ENCODE measurements at places on chromosomes 6 and 20. TPM values are rescaled to one million over a fixed set of nuclear protein-coding genes. Genes with fewer than 3 reads are reported as not detected.

The AGER gene
- total RNA-seq: 1.6 TPM

The CD83 gene
- 1.6 TPM for total RNA-seq

The PERP gene
- total RNA-seq: 42.1 TPM

The IRF4 gene
- total RNA-seq: 0.54 TPM

The COL20A1 gene
- not detected for total RNA-seq

The BPIFB4 gene
- total RNA-seq: not detected

The TRIM26 gene
- total RNA-seq: 17.8 TPM

The ETV7 gene
- not detected for total RNA-seq

The SIRPD gene
- total RNA-seq: not detected

The CEP250 gene
- 12.3 TPM for total RNA-seq

The COL21A1 gene
- total RNA-seq: 20.8 TPM

The ASIP gene
- 18.9 TPM for total RNA-seq

The CALHM4 gene
- total RNA-seq: not detected

The ZSCAN16 gene
- 1.2 TPM for total RNA-seq

The PPP1R3G gene
- total RNA-seq: 14.2 TPM

The ABHD12 gene
- total RNA-seq: 21.1 TPM

The NOX3 gene
- not detected for total RNA-seq

The OVOL2 gene
- total RNA-seq: not detected

The SPATS1 gene
- not detected for total RNA-seq

The TXNDC5 gene
- total RNA-seq: 39.5 TPM

The GPSM3 gene
- 4.1 TPM for total RNA-seq

The AK9 gene
- 11.1 TPM for total RNA-seq

The TTLL9 gene
- total RNA-seq: not detected

The FOXF2 gene
- total RNA-seq: 0.16 TPM

The SNAP91 gene
- 2.3 TPM for total RNA-seq

The FAM120B gene
- 16.5 TPM for total RNA-seq

The TSBP1 gene
- total RNA-seq: not detected

The ABT1 gene
- 7.4 TPM for total RNA-seq

The RBM24 gene
- 187 TPM for total RNA-seq

The DNAH8 gene
- 0.03 TPM for total RNA-seq

The DHX16 gene
- total RNA-seq: 20.5 TPM

The EHMT2 gene
- 15.5 TPM for total RNA-seq

The TP53TG5 gene
- 1.2 TPM for total RNA-seq
